ENCODE measurements at places on chromosomes 13 and 19. TPM values are rescaled to one million over a fixed set of nuclear protein-coding genes. Genes with fewer than 3 reads are reported as not detected.

The PINLYP gene
- total RNA-seq, result 14.5 TPM

The SIRT2 gene
- total RNA-seq, result 45.7 TPM

The STAP2 gene
- total RNA-seq, result 75.3 TPM

The MAP3K10 gene
- total RNA-seq, result 31.4 TPM

The OR7D2 gene
- total RNA-seq, result 1.8 TPM

The CEACAM5 gene
- total RNA-seq, result not detected

The CCDC70 gene
- not detected for total RNA-seq

The CD209 gene
- total RNA-seq, result not detected

The PSPC1 gene
- 85.1 TPM for total RNA-seq

The AMER2 gene
- 0.57 TPM for total RNA-seq

GRCh38 chr13:32047088-32047487 lies 15.5 kb downstream of the FRY start:
- no peak for DNase-seq

- no peak for DNase-seq
These were observed 68.8 kb downstream of the DOCK9 start for GRCh38 chr13:98909016-98909415.

GRCh38 chr19:5988517-5989387 lies 10.8 kb upstream of the RANBP3 start:
- no peak for DNase-seq

DNA sequence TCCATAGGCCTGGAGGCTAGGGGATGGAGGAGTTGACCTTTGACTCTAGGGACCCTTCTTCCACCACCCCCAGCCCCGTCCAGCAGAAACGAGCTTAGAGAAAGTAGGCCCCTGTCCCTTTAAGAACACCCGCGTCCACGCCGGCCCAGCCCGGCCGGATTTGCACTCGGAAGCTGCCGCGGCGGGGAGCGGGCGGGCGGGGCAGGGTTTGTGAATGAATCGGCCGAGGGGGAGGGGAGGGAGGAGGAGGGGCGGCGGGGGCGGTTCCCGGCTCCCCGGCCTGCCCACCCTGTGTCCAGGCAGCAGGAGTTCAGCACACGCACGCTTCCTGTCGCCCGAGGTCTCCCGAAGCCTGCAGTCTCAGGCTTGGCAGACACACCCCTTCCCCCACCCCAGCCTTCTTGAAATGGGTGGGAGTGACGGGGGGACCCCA lies 1.5 kb downstream of the UNC13A start:
- no peak for DNase-seq

DNA sequence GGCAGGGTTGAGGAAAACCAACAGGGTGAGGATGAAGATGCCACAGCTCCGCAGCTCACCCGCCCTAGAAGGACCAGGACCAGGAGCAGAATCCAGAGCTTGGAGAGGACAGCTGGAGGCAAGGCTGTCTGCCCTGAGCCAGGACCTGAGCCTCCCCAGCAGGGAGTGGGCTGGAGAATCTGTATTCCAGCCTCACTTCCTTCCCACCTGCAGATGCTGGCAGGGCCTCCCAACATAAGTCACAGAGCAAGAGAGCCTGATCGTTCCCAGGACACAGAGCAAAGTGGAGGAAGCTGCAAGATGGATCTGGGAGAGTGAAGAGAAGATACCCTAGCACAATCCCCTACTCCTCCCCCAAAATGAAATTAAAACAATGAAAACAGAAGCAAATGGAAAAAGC lies 61.7 kb upstream of the WASF3 start:
- DNase-seq, result no peak

DNA sequence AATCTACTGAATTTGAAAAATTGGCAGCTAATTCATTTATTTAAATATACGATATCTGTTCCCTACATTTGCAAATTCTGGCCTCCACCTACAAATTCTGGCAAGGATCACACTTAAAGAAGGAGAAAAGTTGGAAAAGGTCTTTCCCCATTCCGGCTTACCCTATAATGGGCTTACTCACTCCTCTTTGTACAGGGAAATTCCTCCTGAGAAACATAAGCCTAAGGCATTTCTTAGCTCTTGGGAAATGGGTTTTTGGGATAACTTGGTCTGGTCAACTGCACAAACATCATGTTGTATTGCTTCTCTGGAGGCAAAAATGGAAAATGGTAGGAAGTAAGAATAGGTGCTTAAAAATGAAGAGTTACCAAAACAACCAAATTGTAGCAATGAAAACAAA lies 25.5 kb downstream of the KCTD12 start:
- DNase-seq, result no peak

DNA sequence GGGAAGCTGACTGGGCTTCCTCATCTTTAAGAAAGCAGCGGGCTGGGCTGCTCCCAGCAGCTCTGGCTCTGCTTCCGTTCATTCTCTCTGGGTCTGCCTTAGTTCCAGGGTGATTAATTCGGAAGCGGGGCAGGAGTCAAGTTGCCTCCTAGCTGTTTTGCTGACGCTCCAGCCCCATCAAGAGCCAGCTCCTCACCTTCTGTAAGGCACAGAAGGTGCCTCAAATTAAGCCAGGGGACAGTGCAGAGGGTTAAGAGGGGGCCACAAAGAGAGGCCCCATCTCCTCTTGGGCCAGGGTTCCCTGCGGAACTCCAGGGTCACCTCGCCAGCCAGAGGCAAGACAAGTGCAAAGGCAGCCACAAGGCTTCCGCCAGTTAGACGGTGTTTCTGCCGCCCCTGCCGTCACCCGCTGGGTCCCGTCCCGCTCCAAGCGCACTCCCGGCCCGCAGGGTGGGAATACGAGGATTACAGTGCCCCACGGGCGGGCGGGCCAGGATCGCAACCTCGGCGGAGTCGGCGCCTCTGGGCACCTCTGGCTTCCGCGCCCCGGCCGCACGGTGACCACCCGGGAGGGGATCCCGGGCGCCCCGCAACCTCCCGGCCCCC lies 508 bp downstream of the SLC15A1 start:
- DNase-seq, result no peak

- DNase-seq, result no peak
These were observed 10.7 kb downstream of the APLP1 start for GRCh38 chr19:35879068-35879467.

GRCh38 chr13:75318138-75318833 lies 163.7 kb downstream of the TBC1D4 start:
- DNase-seq, result no peak

DNA sequence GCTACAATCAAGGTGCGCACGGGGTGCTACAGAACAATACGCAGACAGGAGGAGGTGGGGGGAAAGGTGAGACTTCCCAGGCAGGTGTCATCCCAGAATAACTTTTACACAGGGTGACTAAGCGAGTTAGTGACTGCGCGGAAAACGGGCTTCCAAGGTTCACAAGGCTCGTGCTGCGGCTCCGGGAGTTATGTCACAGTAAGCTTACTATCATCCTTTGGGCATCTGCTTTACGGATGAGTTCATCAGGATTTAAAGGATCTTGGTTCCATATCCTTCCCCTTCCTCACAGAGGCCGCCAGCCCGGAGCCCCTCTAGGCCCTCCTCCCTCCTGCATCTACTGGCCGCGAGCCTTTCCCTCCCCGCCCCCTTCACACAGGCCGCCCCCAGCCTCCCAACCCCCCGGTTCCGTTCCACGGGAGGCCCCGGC lies 474 bp upstream of the IFT88 start:
- no peak for DNase-seq

DNA sequence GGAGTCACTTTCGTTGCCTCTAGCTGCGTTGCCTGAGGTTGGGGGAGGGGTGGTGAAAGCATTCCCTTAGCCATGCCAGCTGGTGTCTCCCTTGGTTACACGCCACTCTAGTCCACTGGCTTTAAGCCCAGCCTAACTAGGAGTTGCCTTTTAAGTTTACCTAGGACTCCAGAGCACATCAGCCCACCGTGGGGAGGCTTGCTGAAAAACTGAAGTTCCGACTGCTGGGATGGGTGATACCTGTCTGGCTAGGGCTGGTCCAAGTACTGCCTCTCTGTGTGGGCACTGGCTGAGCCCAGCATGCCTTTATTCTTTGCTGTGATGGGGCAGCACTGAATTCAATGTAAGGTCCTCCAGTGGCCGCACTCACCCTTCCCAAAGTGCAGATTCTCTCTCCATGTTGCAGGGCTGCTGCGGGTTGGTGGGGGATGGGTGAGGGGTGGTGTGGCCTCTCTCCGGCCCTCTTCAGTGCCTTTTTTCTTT lies 11.8 kb upstream of the CEACAM1 start:
- DNase-seq, result no peak

- no peak for DNase-seq
These were observed 38.8 kb downstream of the FGF9 start for GRCh38 chr13:21709697-21710096.

GRCh38 chr13:92827503-92827902 lies 399.1 kb upstream of the GPC6 start:
- no peak for DNase-seq

DNA sequence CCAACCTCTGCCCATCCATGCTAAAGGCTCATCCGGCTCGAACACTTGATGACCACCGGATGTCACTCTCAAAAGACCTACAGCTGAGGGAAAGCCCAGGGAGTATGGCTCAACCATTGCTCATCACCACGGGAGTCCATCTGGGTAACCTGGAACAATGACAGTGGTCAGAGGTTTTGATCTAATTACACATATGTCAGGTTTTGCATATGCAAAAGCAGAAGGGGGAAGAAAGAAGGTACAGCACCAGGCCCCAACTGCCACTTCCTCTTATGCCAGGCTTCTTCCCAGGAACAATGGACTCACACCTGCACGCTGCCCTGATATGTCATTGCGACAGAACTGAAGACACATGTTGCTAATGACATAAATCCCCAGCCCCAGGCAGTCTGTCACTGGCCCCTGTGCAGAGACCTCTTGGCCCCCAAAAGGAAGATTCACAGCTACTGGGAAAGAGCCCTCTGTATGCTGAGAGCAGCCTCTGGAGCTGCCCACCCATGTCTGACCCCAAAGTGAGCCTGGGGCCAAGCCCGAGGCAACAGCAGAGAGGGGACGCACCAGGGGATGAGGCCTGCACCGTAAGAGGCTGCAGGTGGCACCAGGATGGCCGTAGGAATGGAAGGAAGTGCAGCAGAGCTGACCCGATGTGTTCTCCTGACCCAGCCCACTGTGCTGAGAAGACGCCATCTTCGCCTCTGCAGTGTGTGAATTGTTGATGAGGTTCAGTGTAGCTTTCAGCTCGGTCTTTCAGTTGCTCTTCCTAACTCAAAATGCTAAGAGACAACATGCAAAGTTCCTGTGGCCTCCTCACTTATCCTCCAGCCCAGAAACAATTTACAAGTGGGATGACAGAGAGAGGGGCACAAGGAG lies 26.3 kb downstream of the EPS15L1 start:
- no peak for DNase-seq

DNA sequence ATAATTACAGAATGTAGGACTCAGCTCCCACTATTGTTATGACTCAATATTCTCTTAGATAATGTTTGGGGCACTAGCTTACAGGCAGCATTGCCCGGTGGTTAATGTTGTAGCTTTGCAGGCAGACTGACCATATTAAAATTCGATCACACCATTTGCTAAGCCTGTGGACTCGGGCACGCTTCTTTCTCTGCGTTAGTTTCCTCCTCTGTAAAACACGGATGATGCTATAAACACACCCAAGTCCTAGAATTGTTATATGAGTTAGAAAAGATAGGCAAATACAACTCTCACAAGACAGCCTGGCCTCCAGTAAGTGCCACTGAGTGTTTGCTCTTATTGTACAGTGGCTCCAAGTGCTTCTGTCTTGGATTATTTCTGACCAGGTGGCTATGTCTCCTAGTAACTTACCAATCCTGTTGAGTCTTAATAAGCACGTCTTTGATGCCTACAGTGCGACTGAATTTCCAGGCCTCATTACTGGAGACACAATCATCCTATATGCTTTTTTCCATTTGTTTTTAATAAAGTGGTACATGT lies 50.0 kb upstream of the ALOX5AP start:
- no peak for DNase-seq

- no peak for DNase-seq
These were observed 12.3 kb upstream of the GGACT start for GRCh38 chr13:100600915-100601314.

GRCh38 chr19:7348587-7349230 lies at the start of gene ARHGEF18:
TSS of gene ARHGEF18 (plus strand) at chr19:7348937. CDS start at chr19:7362891, 13,954 bp downstream.
- DNase-seq, result no peak

DNA sequence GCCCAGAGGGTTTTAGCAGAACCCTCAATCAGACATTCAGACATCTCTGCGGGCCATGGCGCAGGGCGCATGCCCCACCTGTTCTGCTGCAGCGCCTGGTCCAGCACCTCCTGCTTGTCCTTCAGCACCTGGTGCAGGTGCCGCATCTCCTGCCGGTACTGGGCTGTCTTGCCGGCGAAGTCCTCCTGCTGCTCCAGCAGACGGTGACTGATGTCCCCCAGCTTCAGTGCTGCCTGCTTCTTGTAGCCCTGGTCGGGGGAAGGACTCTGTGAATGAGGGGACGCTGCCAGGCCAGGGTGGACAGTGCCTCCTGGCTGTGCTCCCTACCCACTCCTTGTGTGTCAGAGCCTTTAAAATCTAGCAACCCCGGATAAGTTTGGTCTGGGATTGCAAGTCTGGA lies 12.2 kb upstream of the SLC7A9 start:
- DNase-seq, result no peak

DNA sequence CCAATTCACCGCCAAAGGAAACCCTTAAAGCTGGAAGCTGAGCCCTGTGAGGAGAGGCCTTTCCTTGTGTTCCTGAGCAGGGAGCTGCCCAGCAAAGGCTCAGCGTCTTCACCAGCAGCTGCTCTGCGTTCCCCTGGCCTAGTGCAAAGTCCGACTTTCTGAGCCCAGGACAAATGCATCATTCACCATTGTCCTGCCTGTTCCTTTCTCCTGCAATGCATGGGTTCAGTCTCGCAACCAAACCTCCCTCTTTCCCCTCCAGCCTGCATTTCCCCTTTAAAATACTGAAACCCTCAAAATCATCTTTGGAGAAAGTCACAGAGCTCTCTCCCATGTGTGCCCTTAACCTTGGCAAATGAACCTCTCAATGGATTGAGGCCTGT lies 12.9 kb upstream of the TMEM255B start:
- DNase-seq, result no peak

DNA sequence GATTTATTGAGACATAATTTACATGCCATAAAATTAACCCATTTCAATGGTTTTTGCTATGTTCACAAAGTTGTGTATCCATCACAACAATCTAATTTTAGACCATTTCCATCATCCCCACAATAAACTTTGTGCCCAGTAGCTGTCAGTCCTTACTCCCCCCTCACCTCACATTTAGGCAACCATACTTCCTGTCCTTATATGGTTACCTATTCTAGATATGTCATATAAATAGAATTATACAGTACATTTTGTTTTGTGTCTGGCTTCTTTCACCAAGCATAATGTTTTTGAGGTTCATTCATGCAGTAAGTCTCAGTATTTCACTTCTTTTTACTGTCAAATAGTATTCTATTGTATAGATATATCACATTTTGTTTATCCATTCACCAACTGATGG lies 23.2 kb upstream of the RPL21 start:
- no peak for DNase-seq

GRCh38 chr13:52849291-52850071 lies 1.0 kb upstream of the PCDH8 start:
- DNase-seq, result no peak

DNA sequence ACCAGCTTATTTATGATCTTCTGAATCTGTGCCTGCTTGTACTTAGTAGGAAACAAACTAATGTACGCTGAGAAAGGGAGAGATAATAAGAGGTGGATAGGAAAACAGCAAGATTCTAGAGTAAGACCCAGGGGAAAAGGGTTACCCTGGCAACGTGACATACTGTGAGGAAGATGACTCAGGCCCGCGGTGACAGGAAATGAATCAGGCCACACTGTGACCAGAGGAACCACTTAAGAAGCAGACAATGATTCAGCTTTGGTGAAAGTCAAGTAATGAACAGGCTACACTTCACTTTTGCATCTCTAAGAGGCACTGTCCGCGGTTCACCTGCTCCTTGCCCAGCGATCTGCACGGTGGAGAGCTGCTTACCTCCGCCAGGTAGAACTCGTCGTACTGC lies 158.2 kb downstream of the NALCN start:
- DNase-seq, result no peak
